ENCODE measurements at places on chromosomes 1 and 21.
A peak's percentile ranks its signal among the peaks of the same experiment; 100 is the strongest.

GRCh38 chr1:224192082-224192788 is 9.2 kb downstream of the DEGS1 start:
- no peak for DNase-seq

- no peak for DNase-seq
Measured at GRCh38 chr1:87325982-87326738, 2.5 kb upstream of the LMO4 start.

DNA sequence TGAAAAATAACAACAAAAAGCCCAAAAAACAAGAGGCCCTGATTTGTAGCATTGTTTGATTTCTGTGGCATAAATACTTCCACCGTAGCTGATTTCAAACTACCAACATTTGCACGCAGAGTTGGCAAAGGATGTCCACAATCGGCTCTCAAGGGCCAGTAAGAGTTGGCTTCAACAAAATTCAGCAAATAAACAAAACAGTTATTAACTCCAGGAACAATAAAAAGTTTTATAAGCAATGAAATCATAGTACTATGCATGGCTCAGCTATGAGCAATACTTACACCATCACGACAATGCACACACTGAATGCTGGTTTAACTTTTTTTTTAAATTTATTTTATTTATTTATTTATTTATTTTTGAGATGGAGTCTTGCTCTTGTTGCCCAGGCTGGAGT is 8.7 kb upstream of the COX20 start:
- no peak for DNase-seq

DNA sequence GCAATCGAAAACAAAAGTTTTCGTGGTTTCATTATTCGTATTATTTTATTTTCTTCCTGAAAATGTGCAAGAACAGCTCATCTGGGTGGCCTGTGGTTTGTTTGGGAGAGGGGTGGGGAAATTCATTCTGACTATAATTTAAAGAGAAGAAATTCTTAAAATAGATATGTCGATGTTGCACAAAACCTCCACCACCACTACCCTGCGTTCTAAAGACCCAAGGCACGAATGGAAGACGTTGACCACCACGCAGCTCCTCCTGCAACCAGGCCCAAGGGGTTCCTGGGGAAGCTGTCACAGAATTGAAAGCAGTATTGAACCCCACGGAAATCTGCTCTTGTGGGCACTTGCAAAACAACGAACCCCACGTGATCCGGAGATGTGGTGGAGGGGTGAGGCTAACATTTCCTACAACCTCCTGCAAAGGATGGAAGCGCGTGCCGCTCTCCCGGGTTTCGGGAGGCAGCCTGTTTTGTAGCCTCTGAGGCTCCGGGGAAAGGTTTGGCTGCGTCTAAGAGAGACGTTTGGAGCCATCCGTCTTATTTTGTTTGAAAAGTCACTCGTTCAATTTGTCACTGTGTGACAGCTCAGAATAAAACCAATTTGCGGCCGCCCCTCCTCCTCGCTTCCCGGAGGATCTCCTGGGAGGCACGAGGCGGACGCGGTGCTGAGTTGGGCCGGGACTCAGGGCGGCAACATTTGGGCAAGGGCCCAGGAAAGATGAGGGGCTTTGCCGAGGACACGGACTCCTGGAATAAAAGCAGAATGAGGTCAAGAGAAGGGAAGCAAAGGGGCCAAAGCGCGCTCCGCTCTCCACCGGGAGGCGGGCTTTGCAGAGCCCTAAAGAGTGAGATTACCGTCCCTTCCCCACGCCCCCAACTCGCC is 810 bp upstream of the HLX start:
- no peak for DNase-seq

DNA sequence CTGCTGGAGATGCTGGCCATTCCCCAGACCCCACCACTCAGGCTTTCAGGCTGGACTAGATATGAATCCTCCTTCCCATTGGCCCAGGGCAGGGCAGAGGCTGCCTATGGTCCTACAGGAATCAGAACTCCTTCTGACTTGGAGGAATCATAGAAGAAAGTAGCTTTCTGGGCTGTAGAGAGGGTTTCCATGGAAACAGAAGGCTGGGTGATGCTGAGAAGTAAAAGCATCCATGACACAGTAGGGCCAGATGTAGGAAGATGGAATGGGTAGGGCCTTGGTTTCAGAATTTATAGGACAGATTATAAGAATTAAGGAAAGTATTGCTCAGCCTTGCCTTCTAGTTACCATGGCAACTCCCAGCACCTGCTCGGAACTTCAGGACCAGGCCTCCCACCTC is 9.0 kb downstream of the NT5C1A start:
- DNase-seq, result no peak

DNA sequence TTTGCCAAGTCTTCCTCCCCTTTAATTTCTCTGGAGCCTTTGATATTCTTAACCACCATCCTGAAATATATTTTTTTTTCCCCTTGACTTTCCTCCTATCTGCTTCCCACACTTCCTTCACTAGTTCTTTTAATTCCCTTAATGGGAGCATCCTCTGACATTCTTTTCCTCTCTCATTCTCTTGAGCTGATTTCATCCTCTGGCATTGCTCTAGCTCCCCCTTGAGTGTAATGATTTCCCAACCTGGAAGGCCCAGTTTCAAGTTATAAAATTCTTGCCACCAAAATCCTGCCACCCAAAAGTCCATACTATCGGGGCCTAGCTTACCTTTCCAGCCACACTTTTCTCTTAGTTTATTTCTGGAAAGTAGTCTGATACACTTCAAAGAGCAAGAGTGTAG is 39.5 kb upstream of the UBE2U start:
- DNase-seq, result no peak

DNA sequence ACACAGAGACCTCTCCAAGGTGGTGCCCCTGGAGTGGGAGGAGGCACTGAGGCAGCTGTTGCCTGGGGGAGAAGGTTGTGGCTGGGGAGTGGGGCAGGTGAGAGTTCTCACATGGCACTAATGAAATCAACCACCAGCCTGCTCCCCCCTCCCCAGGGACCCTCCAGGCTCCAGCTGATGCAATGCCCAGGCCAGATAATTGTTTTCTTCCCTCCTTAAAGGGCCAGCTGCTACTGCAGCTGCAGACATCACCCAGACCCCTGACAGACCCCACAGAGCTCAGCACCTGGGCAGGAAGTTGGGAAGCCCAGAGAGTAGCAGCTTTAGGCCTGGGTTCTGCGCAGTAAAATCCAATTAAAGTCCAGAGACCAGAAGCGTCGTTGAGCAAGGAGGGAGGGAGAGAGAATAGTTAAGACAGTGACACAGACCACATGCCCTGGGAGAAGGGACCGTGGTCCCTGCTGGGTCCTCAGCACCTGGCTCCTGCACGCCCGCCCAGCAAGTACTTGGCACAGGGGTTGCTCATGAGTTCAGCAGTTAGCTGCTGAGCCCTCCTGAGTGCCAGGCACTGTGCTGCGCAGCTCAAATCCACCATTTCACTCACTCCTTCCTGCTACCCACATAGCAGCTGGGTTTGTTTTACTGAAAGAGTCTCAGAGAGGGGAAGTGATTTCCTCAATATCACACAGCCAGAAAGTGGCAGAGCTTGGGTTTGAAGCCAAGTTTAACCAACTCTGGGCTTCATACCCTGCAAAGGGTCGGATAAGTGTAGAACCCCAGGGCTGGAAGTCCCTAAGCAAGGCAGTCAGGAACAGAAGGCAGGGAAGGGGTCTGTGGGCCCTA is 1.9 kb downstream of the RIMS3 start:
- no peak for DNase-seq

DNA sequence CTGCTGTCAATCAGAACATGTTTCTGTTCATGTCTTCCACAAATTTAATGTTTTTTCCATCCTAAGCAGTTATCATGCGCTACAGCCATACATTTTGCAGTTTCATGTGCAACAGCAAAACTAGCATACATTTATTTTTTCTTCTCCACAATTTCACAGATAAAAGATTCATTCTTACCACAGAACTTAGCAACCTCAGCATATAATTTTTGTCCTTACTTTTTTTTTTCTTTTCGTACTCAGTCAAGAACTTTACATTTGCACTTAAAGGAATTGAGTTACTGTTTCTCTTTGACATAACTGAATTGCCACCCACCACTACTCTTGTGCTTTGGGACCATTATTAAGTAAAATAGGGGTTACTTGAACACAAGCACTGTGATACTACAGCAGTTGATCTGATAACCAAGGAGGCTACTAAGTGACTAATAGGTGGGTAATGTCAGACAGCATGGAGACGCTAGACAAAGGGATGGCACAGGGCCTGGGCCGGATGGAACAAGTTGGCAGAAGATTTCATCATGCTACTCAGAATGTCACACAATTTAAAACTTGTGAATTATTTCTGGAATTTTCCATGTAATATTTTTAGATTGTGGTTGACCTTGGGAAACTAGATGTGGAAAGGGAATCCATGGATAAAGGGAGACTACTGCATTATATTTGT is 50.2 kb upstream of the LHX8 start:
- no peak for DNase-seq

DNA sequence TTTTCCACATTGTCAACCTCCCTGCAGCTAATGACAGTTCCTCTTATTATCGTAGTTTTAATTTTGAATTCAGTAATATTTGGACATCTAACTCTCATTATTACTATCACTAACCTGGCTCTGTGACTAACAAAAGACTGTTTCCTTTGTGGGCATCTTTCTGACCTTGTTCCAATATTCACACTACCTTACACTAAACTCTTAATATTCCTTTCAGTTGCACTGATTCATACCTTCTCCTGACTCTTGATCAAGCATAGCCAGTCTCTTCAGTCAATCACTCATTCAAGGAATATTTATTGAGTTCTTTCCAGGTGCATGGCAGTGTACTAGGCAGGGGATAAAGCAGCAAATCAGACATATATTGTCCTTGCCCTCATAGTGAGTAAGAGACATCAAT is 7.8 kb upstream of the CTNNBIP1 start:
- DNase-seq, result no peak

DNA sequence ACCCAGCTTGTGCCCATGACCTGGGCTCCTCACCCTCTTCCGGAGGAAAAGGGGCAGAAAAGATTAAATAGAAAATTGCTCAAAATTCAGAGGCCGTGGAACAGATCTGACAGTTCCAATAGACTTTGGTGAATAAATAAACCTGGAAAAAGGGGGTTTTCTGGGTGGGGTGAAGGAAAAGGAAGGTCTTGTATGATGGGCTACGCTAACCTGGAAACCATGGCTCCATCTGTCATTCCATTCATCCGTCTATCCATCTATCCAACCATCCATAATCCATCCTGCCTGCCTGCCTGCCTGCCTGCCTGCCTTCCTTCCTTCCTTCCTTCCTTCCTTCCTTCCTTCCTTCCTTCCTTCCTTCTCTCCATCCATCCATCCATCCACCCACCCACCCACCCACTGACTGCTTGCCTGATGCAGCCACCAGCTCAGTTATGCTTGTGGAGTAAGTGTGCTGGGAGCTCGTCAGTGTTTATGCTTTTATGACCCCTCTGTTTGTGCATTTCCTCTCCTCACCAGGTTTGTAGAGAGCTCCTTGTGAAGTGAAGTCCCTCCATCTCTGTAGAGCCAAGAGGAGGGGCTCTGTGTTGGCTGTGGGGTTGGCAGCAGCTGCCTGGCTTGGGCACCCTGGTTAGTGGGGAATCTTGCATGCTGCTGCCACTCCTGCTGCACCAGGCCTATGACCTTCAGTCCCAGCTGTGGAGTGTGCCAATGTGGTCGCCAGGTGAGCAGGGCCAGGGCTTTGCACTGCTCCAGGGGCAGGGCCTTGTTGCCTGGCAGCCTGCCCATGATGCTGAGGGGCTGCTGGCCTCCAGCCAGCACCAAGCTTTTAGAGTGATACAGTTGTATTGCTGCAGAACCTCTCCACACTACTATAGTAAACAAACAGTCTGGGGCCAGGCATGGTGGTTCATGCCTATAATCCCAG is 16.0 kb upstream of the POU3F1 start:
- DNase-seq, result no peak

DNA sequence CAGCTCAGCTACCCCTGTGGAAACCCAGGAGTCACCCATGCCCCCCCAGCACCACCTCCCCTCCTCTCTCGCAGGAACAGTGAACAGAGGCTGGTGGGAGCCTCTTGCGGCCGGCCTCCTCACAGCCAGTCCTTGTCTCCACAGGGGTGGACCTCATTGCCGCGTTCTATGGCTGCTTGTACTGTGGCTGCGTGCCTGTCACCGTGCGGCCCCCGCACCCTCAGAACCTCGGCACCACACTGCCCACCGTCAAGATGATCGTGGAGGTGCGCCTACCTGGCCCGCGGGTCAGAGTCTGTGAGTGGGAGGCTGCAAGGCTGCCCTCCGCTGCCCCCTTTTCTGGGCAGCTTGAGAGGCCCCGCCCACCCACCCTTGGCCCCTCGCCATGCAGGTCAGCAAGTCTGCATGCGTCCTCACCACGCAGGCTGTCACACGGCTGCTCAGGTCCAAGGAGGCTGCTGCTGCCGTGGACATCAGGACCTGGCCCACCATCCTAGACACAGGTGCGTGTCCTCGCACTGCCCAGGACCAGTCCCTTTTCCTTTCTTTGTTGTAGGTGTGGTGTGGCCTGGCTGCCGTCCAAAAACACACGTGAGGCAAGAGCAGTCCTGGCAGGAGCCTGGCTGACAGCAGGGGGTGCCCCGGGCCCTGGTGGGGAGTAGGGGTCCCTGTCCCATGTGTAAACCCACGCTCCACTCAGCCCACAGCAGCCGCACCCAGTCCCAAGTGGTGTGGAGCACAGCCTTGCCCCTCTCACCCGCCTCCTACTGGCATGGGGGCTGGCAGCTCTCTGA is 50.3 kb downstream of the S100B start:
- DNase-seq, result no peak

GRCh38 chr1:11581445-11581991 is 72.7 kb downstream of the FBXO2 start:
- no peak for DNase-seq

GRCh38 chr1:209618756-209619420 is 33.3 kb downstream of the LAMB3 start:
- DNase-seq, result no peak

- no peak for DNase-seq
Measured at GRCh38 chr1:234932106-234932505, 196.5 kb downstream of the TOMM20 start.

DNA sequence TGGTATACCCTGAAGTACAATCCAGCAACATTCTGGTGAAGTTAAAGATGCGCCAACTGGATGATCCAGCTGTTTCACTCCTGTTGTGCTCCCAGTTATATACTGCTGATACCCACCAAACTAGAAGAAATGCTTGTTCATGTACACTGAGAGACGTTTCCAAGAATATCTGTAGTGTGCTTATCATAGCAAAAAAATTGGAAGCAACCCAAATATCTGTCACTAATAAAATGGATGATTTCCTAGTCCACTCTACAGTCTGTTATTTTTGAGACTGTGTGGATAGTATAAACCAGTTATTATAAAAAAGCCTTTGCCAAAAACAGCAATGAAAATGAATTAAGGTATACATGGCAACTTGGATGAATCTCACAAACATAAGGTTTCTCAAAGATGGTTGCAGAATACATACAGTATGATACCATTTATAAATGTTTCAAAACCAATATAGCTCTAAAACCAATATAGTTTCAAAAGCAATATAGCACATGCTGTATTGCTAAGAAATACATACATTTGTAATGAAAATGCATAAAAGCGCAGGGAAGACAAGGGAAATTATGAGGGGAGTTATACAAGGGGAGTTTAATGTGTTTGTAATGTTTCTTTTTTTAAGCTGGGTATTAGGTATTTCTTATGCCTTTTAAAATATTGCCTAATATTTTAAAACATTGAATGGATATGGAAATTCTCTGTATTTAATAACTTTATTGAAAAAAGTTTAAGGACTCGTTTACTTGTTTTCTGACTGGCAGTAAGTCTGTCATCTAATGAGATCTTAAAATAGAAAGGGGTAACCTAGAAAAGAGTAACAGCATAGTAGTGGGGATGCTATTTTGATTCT is 36.5 kb downstream of the GPSM2 start:
- peak; percentile 12 for DNase-seq

- DNase-seq, result no peak
Measured at GRCh38 chr1:80836505-80836904, 964.2 kb upstream of the ADGRL2 start.
